Fibroblast of skin of left biceps (primary cell): ENCODE measurements at places on chromosomes 3 and 15.
A peak's percentile ranks its signal among the peaks of the same experiment; 100 is the strongest.

DNA sequence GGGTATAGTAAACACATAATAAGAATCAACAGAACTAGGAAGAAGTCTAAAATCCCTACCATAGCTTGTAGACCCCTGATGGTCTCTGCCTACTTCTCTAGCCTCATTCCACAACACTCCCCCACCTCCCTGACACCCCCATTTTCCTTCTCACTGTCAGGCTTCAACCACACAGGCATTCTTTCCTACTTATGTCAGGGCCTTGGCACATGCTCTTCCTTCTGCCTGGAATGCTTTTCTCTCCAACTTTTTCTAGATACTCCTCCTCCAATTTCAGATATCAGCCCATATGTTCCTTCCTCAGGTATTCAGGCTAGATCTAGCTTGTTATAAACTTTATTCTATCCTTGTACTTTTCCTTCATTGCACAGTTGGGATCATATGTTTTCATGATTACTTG is 106.0 kb upstream of the MRPL3 start:
- peak; percentile 18 for DNase-seq

DNA sequence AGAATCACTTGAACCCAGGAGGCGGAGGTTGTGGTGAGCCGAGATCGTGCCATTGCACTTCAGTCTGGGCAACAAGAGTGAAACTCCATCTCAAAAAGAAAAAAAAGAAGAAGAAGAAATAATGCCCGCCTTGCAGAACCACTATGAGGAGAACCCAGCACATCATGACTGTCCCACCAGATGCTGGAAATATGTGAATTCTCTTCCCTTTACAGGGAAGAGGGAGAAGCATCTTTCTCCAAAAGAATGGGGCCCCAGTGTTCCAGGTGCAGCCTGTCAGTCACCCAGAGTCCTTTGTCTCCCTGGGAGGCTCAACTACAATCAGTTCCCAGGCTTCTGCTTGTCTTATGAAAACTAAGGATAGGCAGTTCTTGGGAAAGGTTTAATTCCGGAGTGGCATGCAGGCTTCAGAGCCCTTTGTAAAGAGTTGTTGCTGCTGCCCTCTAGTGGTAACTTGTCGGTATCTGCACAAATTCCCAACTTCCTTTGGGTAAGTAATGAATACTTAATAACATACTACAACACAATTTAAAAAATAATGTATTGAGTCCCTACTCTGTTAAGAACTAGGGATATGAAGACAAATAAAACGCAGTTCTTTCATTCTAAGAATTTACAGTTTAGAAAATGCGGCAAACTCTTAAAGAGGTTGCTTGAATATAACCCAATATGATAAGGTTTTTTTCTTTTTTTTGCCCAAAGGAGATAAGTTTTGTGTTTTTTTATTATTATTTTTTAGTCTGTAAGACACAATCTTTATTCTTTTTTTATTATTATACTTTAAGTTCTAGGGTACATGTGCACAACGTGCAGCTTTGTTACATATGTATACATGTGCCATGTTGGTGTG is 18.6 kb upstream of the TICRR start:
- peak; percentile 26 for DNase-seq

DNA sequence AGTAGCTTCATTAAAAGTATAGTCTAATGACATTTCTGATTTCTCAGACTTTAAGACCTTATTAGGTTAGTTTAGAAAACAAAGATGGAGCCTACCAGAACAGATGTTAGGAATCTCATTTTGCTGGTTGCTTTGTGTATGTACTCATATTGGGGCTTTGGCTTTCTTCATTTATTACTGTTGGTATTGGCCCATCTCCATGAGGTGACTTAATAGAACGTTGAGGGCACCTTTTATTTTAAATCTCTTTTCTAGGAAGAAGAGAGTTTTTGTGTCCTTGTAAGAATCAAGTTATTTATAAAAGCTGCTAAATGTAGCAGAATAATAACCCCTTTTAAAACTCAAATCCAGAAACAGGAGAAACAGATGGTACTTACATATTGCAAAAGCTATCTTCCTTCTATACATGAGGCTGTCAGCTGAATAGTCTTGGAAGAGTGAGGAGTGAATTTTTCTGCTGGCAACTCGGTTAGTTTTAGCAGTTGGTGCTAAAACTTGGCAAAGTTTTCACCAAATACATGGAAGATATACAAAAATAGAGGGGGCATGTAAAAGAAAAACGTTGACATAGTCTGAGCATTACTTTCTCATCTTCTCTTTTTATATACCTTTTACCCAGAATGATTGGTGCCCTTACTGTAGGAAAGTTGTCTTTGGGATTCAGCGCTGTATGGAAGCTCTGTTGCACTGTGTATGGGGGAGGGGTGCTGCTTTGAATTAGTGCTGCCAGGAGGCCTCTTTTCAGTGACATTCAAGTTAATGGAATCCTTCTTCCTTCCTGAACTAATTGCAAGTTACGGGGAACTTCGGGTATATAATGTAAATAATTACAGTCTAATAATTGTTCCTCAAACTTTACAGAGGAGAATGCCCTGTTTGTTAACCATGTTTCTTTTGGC is 35.8 kb downstream of the CTNNB1 start:
- DNase-seq, result no peak

DNA sequence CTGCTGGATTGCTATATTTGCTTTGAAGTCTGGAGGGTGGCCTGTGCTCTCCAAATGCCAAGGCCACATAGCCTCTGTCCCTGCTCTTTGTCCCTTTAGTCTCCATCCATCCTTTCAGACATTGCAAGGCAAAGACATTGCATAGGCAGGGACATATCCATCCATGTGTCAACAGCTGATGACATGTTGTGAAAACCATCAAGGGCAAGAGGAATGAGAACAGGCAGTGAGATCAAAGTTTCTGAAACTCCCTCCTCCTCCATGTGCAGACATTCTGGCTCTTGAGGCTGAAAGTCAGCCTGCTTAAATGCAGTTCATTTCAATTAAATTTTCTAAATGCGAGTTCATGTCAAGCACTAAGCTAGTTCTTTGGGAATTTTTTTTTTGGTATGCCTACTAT is 135.2 kb upstream of the CTNNB1 start:
- no peak for DNase-seq

GRCh38 chr3:128998561-128998960 is 2.5 kb upstream of the EFCC1 start:
- no peak for DNase-seq

GRCh38 chr3:101281521-101282030 is 38.8 kb downstream of the IMPG2 start:
- DNase-seq, result no peak

GRCh38 chr3:141442914-141443313 is 43.9 kb upstream of the RASA2 start:
- no peak for DNase-seq

DNA sequence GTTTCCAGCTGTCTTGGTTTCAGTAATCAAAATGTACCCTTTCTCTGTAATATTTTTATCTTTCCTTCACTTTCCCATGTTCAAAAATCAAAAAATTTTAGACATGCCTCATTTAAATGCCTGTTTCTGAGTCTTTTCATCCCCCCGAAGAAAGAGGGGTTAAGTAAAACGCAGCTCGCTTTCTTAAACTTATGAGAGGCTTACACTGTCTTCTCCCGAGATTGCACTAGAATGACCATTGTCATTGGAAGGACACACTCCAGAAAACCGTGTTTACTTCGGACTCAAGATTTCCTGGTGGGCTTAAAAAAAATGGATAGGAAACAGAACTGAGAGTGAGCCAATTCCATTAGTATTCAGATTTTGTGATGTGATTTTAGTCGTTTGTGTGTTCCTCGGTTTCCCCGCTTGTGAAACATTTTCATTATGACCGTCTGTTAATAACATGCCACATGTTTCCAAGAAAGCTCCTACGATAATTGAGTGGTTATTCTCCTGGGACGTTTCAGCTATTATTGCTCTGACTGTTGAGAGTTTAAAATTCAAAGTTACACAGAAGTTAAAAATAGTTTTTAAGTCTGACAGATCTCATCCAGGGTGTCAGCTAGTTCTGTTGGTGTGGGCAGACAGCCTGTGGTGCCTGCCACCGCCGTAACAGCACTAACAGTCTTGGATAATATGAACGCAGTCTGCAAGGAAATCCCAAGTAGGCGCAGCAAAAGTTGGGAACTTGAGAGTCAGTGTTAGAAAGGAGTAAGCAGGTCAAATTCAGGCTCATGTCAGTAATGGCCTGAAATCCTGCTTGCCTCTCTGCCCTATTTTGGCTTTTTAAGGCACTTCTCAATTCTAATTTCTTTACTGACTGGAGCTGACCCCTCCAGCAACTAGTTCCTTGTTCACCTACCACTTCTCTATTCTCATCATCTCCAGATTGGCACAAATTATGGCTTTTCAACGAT is 1.5 kb downstream of the CRYBG3 start:
- DNase-seq, result no peak

- no peak for DNase-seq
Observed at GRCh38 chr3:101762041-101762646, 16.9 kb upstream of the NXPE3 start.

DNA sequence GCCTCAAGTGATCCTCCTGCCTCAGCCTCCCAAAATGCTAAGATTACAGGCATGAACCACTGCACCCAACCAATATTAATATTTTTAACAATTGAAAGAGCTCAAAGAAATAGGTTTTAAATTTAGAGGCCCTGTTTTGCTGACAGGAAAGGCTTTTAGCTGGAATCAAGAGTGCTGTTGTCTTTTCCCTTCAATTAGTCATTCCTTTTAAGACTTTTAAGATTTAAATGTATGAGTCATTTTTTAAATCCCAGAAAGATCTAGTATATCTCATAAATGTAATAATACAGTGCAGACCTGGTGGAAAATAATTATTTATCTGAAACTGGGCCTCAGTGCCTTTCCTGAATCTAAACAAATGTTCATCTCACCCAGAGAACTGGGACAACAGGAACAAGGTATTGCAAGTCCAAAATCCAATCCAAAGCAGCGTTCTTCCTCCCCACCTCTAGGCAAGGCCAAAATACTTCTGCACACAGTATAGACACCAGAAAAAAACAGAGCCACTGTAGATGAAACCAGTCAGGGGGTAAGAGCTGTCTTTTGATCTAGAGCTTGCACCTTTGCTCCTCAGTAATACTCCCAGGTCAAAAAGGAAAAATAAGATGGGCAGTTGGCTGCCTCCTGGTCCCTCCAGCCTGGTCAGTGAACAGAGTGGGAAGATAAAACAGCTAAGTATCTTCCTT is 14.4 kb downstream of the AGTR1 start:
- DNase-seq, result no peak

DNA sequence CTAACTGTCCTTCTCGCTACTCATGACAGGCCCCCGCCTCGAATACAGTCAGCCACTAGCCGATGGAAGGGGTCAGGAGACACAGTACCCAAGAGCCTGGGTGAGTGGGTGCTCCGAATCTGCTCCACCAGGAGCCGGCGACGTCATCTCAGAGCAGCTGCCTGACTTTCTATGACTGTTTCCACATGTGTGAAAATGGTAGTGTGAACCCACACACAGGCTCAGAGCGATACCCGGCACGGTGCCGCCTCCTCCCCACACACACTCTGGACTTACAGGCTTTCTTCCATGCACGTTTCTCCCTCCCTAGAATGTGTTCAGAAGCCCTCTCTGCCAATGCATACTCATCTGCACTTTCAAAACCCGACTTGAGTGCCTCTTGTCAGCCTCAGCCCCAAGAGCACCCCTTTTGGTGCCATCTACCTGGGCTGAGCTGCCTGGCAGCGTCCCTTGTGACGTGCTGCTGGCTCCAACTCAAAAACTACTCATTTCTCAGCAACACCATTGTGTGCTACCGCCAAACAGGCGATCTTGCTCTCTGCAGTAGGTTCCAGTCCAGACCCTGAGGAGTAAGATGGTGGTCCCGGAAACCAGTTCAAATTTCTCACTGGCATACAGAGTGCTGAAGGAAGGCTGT is 29.7 kb downstream of the VGLL4 start:
- DNase-seq, result no peak

GRCh38 chr3:37590328-37591079 is 271.2 kb upstream of the CTDSPL start:
- DNase-seq, result no peak

- no peak for DNase-seq
Observed at GRCh38 chr3:72271923-72272322, 487.0 kb upstream of the PROK2 start.

GRCh38 chr3:19346759-19347158 is 198.4 kb downstream of the KCNH8 start:
- DNase-seq, result no peak

DNA sequence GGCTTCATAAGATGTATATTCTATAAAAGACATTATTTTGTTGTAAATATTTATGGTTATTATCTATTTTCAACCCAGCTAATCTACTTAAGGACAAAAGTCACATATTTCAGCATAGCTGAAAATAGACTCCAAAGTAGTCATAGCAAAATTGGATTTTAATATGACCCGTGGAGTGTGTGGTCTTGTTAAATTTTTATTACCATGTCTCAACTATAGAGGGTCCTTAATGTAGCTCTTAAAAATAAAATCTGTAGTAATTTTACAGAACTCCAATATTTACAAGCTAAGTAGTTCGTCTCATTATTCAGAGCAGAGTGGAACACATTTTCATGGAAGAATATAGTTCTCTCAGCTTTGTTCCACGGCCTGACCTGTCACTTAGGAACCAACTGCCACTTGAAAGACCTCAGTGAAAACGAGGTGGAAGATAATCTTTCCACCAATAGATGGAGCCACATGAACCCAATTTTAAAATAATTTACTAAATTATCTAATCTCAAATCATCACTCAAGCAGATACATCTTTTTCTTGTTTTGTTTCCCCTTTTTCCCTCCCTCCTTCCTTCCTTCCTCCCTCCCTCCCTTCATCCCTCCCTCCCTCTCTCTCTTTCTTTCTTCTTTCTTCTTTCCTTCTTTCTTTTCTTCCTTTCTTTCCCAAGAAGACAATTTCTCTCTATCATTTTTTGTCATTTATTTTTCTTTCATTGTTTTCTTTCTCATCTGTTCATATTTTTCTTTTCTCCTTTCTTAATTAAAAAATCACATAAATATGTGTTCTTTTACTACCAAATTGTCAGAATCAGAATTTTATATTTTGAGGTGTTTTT is 97.2 kb downstream of the CLDN1 start:
- DNase-seq, result no peak

GRCh38 chr15:26842391-26842790 is 24.5 kb upstream of the GABRA5 start:
- no peak for DNase-seq

GRCh38 chr3:44516230-44516629 is 38.8 kb upstream of the ZNF445 start:
- no peak for DNase-seq

- DNase-seq, result no peak
Observed at GRCh38 chr15:60525341-60526039, 46.5 kb upstream of the ICE2 start.

DNA sequence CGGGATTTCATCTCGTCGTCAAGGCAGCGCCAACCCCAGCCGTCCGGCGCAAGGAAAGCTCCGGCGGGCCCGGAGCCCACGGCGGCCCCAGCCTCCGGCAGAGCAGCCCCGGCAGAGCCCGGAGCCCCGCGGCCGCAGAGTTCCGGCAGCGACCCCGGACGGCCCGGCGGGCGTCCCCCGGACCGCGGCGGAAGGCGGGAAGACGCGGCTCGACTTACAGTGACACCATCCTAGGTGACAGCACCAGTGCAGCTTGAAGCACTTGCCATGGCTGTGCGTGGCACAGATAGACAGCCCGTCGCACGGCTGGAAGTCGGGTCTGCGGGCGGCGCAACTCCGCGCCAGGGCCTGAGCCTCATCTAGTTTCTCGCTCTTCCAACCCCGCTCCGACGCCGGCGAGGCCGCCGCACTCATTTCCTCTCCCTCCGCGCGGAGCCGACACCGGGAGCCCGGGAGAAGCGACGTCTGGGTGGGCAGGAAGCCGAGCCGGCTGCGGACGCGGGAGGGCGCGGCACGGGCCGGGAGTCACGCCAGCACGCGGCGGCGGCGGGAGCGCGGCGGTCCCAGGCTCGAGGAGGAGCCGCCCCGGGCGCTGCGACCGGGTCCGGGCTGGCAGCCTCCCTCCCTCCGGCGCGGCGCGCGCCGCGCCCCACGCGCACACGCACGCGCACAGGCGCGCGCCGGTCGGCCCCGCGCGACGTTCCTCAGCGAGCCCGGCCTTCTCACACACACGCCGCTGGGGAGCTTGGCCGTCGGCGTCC is at the start of gene C3orf70:
C3orf70 (minus strand) TSS at position 651 of the 761 bp plus-strand sequence; CDS start at position 414, 237 bp downstream.
- DNase-seq, result peak; percentile 41
